Gastrocnemius medialis (tissue), 4 donors: ENCODE measurements at places on chromosomes 2 and 18. TPM values are rescaled to one million over a fixed set of nuclear protein-coding genes. Genes with fewer than 3 reads are reported as not detected.

Gene TCF4
- total RNA-seq, result 57.1 TPM

DNA sequence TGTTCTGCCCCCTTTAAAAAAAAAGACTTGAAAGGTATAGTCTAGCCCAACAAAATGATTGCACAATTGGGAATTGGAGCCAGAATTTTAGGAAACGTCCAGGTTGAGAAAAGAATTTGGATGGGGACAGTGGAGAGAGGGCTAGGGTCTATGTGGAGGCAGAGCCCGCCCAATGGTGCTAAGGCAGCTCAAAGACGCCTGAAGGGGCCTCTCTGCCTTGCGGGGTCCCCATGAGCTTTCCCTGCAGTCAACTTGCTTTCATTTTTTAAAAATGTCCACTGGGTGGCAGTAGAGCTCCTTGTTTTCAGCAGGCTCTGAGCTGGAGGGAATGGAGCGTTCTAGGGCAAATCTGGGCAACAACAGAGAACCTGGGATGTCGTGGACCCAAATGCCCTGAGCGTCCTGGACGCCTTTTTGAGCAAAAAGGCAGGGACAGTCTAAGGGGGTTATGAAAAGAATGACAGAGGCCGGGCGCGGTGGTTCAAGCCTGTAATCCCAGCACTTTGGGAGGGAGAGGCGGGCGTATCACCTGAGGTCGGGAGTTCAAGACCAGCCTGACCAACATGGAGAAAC, 40.2 kb upstream of the ITM2C start:
- DNase-seq, result peak; percentile 31
- no peaks in the 10 kb centered on the region for H3K4me1 ChIP-seq
- H3K27ac ChIP-seq, result no peak overlapping the region
- H3K36me3 ChIP-seq, result no peaks in the 10 kb centered on the region
- peak overlapping the region; percentile 44 for H3K4me3 ChIP-seq

Gene INO80D
- total RNA-seq, result 16.7 TPM

DNA sequence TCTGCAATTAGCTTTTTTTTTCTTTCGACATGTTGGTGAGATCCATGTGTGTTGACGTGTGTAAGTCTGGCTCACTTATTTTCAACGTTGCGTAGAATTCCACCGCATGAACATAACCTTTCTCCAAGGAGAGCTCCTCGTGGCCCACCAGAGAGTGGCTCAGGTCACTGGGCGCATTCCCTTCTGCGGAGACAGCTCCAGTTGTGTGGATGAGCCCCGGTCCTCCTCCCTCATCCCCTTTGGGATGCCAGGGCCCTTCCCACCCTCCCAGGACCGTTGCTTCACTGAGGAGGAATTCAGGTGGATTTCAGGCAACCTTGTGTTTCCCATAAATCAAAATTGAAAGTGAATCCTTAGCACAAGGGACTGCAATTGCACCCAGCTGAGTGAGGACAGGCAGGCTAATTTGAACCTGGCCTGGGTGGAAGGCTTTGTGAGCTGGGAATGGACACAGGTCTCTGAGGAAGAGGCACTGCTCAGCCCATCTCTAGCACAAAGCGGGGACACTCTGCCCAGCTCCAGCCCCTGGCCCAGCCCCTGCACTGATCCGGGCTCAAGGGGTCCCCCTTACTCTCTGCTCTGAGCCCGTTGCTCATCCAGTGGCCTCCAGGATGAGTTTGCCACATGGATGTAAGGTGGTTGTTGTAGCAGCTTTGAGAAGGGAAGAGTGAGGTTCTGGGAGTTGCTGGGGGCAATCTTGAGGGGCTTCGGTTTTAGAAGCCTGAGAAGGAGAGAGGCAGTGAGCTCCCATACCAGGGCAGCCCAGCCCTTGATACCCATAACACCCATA, 57.8 kb upstream of the HAAO start:
- H3K27ac ChIP-seq, result no peak overlapping the region
- H3K4me3 ChIP-seq, result no peak overlapping the region
- H3K36me3 ChIP-seq, result no peaks in the 10 kb centered on the region
- DNase-seq, result no peak

DNA sequence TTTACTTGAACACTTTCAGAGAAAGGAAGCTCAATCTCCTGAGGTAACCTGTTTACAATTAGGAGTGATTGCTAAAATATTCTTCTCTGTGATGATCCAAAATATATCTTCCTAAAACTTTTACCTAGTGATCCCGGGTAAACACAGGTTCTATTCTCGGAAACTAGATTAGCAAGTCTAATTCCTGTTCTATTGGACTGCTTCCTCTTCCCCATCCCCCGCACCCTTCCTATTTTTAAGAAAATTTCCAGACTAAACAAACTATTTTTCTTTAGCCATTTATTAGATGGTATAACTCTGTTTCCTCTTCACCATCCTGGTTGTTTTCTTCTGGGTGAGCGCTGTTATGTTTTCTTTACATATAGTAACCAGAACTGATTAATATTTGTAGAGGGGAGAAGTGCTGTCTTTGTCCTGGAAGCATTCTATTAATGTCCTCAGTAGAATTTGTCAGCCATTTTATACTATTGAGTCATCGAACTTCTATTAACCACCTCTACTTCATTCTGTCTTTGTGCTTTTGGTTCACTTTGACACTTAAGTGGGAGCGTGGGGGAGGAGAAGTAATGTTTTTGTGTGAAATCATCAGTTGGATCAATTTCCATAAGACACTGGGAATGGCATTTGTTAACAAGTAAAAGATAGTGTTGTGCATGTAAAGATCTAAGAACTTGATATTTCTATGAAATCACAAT, 31.8 kb downstream of the CREB1 start:
- no peak overlapping the region for H3K4me3 ChIP-seq
- H3K4me1 ChIP-seq, result peaks cover 22% of the 10 kb centered on the region
- H3K36me3 ChIP-seq, result peaks cover 5% of the 10 kb centered on the region
- H3K27ac ChIP-seq, result peak overlapping the region; percentile 20
- no peak for DNase-seq

Gene STAT4
- 1.0 TPM for total RNA-seq

Gene MTERF4
- 21.8 TPM for total RNA-seq
